ENCODE measurements at places on chromosomes 12 and 14.

DNA sequence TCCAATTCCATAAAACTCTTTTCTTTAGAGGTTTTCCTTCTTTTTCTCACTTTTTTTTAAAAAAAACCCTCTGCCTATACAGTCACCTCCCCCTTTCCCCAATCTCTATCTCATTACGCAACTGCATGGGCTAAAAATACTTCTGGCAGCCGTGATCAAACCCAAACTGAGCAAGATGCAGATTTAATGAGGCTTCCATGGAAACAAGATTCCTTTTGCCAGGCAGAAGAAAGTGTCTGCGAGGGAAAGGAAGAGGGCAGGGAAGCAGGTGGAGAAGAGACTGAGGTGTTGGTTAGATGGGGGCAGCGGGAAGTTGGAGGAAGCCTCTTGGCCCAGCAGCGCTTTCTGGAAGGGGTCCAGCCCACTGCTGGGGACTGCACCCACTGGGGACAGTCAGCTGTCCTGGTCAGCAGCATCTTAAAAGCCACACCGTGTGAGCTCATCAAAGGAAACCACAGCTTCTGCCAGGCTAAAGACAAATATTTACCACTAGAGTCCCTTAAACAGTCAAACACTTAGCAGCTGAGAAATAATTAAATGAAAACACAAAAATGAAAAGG lies 90.4 kb downstream of the SLC8A3 start:
- no peak for DNase-seq

DNA sequence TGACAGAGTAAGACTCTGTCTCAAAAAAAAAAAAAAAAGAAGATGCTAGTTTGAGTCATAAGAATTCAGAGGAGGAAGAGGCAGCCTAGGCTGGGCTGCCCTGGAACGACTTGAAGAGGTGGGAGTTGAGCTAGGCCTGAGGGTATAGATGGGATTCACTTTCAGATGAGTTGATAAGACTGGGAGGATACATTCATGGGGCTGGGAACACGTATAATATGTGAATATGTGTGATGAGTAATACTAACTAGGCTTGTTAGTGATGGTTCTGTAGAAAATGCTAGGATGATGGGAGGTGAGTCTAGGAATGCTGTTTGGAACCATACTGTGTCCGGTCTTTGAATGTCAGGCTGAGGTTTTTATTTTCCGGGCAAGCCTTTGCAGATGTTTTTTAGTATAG lies 9.0 kb downstream of the PLEKHA5 start:
- DNase-seq = peak; percentile 44

- DNase-seq = no peak
These were observed 243.7 kb upstream of the DIO2 start for GRCh38 chr14:80455031-80455430.

DNA sequence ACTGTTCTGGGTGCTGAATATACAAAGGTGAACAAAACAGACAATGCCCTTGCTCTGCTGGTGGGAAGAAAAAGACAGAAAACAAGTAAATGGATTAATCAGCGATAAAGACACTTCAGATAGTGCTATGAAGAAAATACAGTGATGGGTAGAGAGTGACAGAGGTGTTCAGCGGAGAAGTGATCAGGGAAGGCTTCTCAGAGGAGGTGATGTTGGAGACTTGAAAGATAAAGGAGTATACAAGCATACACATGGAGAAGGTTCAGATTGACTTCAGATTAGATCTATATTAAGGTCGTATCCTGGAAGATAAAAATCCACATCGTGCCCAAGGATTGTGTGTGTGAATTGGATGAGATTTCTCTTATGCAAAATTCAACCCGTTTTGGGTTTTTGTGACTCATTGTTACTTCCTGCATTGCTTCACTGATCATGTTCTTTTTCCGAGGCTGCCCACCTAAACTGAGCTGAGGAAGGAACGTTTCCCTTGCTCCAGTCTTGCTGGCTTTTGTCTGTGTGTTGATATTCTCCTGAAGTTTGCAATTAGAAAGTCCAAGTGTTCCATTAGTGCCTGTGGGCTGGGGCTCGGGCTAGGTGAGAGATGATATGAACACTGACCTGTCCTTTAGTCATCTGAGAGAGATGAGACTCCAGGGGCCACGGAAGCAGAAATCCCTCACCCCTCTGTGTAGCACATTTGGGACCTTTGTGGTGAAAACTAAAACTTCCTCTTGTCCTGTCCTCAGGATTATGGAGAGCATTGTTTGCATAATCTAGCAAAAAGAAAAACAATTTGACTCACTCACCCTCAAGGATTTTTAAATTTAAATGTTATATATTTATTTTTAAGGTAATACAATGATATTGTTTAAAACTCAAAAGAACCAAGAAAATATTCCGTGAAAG lies 27.6 kb downstream of the PLXNC1 start:
- DNase-seq = no peak

DNA sequence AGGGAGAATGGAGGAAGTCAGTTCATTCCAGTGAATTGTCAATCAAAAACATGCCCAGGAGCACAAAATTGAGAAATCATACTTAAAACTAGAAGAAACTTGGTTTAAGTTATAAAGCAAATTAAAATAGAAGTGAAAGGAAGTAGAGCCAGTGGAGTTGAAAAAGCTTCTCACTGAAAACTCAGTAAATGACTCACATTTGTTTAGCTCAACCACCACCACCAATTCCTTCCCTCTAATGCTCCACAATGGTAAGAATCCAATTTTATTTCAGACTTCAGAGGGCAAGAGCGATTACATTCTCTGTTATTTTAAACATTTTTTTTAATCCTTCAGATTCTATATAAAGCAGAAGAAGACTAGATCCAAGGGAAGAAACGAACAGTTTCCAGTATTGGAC lies 19.4 kb downstream of the UTP20 start:
- no peak for DNase-seq

DNA sequence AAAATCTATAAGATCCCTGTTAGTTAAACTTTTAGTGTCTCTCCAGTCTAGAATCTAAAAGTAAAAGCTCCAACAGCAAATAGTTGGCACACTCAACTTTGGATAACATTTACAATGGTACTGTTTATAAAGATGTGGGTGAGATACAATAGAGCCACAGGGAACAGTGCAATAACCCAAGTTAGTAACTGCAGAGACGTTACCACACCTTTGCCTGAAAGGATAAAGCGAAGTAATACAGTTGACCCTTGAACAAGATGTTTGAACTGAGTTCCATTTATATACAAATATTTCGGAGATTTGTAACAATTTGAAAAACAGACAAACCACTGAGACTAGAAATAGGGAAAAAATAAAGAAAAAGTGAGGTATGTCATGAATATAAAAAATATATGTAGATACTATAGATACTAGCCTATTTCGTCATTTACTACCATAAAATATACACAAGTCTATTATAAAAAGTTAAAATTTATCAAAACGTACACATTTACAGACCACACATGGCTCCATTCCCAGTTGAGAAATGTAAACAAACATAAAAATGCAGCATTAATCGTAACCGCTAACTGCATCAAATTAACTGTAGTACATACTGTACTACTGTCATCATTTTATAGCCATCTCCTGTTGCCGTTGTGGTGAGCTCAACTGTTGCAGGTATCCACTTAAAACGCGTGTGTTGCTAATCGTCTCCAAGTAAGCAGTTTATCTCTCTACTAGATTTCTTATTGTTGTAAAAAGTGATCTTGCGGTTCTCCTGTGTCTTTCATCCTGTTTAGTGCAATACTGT lies 56.5 kb upstream of the HIF1A start:
- DNase-seq = no peak

DNA sequence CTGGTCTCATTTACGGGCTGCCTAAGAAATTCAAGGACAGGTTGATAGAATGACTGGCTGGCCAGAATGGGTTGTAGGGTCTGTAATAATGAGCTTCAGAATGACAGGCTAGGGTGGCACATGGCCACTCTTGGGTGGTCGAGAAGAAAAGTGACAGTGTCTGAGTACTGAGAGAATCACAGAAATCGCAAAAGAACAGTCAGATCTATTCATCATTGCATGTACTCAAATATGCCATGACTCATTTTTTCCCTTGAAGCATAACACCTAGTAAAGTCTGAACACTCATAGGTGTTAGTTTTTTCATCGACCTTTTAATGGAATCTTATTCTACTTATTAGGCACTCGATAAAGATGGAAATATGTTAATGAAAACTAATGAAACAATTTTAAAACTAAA lies 37.8 kb upstream of the SEL1L start:
- DNase-seq = no peak

- DNase-seq = no peak
These were observed 215.6 kb downstream of the TTC8 start for GRCh38 chr14:89040080-89040459.

DNA sequence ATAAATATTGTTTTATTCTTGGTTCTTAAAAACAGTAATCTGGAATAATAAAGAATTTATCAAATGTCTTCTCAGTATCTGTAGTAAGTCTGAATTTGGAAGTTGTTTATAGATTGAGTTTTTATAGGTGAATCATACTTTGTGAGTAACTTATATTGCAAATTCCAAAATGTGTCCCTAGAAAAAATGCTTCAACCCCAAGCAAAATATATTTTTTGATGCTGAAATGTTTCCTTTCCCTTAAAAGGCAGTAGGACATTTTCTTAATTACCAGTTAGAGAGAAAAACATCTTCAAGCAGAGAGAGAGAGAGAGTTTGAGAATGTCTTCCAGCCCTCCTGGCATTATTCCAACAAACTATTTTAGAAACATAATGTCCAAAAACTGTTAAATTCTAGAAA lies 37.9 kb downstream of the PELI2 start:
- DNase-seq = no peak

DNA sequence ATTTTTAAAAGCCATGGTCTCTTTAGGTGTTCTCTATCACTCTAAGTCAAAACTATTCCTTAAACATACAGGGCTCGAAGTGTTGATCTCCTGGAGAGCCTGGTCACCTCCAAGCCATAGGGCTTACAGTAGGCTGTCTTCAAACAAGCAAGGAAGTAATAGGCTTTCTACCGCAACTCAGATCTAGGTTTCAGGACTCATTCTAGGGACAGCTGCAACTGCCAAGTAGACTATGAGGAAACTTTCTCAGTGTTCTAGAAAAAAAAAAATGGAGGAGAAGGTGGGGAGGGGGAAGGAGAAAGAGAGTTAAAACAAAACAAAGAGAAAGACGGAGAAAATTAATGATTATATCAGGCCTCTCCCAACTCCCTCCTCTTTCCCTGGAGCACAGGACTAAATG lies 106.9 kb upstream of the ETV6 start:
- peak; percentile 29 for DNase-seq

- peak; percentile 39 for DNase-seq
These were observed 711.4 kb downstream of the FSCB start for GRCh38 chr14:43795600-43796228.

GRCh38 chr12:88391556-88391955 lies 188.7 kb downstream of the KITLG start:
- DNase-seq = no peak

DNA sequence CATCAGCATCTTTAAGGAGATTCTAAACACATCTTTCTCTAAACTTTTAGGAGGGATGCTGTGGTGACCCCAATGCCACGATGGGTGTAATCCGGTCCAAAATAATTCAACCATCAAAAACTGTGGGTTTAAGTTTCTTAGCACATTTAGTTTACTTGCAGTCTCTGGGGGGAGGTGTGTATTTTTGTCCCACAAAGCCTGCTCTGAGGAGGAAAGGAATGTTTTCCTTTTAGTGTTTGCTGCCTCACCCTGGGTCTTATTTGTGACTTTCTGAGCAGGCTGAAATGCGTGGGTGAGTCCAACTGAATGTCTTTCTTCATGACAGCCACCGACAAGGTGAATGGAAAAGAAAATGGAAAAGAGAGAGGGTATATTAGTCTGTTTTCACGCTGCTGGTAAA lies 1324.7 kb downstream of the AACS start:
- DNase-seq = no peak

- DNase-seq = no peak
These were observed 68.2 kb downstream of the DAD1 start for GRCh38 chr14:22520796-22521195.

DNA sequence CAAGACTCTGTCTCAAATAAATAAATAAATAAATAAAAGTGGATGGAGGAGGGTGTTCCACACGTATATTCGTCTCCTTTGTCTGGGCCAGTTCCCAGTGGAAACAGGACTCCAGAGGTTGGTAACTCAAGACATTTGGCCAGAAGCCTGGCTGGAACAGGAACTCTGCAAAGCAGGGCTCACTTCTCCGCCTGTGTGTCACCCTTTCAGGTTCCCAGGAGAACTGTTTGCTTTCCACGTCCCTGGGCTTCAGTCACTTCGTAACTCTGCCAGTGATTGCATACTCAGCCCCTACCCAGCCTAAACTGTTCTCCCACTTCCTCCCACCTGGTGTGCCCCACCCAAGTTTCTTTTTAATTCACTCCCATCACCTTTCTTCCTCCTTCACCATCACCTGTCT lies 7.0 kb upstream of the UBE2N start:
- DNase-seq = no peak

DNA sequence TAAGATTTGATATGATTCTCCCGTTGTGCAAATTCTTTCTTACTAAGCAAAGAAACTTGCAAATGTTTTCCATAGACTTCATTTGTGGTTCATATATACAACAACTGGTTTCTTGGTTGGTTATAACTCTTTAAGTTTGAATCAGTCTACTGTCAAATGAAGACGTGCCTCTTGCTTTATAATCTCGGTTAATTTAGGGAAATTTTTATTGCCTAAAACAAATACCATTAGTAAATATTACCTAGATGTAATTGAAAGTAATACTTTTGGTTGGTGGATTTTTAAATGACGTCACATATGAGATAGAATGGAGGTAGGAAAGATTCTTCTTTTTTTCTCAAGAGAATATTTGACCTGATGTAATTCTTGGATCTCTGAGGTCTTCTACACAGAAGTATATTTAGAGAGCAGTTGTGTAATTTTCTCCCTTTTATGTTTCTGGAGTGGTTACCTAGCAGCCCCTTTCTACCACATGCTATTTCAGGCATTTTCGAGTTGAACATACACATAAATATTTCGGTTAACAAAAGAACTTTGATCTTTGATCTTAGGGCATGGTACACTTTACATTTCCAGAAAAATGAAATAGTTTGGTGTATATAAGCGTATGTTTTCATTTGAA lies 1.7 kb downstream of the ATF7IP start:
- DNase-seq = no peak

DNA sequence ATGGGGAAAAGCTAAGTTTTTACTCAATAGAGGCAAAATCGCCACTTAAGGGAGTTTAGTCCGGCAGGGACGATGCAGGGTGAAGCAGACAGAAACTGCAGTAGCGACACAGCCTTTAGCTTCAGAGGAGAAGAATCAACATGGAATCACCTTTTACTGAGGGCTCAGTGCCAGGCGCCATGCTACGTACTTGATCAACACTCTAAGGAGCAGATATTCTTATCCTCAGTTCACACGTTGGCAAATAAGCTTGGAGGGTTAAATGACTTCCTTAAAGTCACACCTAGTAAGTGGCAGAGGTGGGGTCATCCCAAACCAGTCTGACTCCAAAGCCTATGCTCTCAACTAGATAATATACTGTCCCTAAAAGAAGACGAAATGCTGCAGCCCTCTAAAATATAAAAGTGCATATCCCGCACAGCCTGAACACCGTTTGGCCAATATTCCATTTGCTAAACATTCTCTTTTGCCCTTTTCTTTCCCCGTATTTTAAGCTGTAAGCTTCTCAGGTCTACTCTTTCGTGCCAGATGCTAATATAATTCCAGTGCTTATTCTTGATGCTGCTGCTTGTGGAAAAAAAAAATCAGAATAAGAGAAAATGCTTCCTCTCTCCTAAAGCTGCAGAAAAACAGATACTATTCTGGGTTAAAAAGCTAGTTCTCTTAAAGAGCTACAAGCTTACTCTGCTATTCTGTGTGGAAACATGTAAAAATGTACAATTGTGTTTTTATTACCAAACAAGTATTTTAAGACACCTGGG lies 10.9 kb downstream of the CCDC92 start:
- no peak for DNase-seq

GRCh38 chr12:2958432-2959191 lies 585 bp upstream of the TEAD4 start:
- DNase-seq = peak; percentile 86

- no peak for DNase-seq
These were observed 50.7 kb upstream of the NR2C1 start for GRCh38 chr12:95124106-95124505.

Measured in mesendoderm (in vitro differentiated cells).